ENCODE measurements at places on chromosomes 6 and 20. TPM values are rescaled to one million over a fixed set of nuclear protein-coding genes. Genes with fewer than 3 reads are reported as not detected.

Gene BTN2A1
- total RNA-seq = 8.1 TPM

Gene CABLES2
- total RNA-seq = 2.0 TPM

Gene PSORS1C1
- 0.14 TPM for total RNA-seq

Gene TP53TG5
- 0.24 TPM for total RNA-seq

Gene CEP57L1
- total RNA-seq = 22.2 TPM

Gene COL20A1
- total RNA-seq = 0.05 TPM

Gene ZFP57
- 0.09 TPM for total RNA-seq

Gene KDM1B
- 14.1 TPM for total RNA-seq

Gene HLA-DRB1
- total RNA-seq = 501 TPM

Gene C6orf163
- 1.7 TPM for total RNA-seq

GRCh38 chr20:38248133-38248532 is 12.4 kb downstream of the KIAA1755 start:
- DNase-seq = no peak

- peak; percentile 30 for DNase-seq
Observed at GRCh38 chr20:33291830-33292355, 8.9 kb downstream of the BPIFB1 start.

GRCh38 chr20:26207237-26207966 is 510.7 kb upstream of the ZNF337 start:
- no peak for DNase-seq

GRCh38 chr6:1118287-1118647 is 193.6 kb upstream of the FOXQ1 start:
- DNase-seq = no peak

DNA sequence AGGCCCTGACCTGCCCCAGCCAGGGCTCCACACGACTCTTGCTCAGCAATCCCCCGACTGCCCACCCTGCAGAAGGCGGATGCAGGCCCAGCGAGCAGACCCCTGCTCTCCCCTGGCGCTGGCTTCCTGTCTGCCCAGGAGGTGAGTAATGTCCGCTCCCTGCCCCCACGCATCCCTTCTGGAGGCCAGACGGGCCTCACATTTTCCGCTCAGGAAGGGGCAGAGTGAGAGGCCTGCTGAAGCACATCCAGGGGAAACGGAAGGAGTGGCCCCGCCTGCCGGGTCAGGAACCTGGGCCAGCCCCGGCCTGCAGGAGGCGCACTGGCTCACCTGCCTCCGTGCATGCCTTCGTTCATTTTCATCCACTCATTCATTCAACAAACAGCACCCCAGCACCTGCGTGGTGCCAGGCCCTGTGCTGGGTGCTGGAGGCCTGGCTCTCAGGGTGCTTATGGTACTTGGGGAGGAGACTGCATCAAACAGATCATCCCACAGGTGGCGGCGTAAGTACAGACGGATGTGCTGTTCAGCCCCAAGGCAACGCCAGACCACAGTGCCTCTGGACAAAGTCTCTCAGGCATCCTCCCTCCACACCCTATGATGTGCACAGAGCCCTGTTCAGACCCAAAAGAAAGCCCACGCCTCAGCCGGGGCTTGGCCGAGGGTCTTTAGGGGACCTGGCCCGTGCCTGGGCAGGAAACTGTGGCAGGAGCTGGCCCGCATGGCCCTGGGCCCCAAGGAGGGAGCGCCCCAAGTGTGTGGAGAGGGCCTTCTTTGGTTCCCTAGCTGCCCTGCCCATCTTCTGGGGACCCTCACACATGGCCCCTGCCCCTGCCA is 112.1 kb downstream of the ASXL1 start:
- DNase-seq = no peak

GRCh38 chr6:21752054-21752811 is 158.7 kb downstream of the SOX4 start:
- DNase-seq = no peak

DNA sequence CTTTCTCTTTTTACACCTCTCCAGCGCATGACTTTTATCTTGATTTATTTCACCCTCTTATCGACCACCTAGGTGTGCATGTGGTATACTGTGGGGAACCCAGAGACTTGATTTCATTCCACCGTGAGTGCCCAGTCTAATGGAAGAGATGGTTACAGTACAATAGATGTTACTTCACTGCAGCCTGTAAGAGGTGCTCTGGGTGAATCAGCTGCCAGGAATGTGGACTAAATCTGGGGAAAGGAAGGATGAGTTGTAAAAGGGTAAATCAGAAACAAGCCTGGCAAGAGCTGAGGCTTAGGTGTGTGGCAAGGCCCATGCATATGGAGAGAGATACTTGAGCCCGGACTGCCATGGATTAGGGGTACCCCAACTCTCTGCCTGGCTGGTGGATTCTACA is 7.4 kb downstream of the STK35 start:
- DNase-seq = no peak

DNA sequence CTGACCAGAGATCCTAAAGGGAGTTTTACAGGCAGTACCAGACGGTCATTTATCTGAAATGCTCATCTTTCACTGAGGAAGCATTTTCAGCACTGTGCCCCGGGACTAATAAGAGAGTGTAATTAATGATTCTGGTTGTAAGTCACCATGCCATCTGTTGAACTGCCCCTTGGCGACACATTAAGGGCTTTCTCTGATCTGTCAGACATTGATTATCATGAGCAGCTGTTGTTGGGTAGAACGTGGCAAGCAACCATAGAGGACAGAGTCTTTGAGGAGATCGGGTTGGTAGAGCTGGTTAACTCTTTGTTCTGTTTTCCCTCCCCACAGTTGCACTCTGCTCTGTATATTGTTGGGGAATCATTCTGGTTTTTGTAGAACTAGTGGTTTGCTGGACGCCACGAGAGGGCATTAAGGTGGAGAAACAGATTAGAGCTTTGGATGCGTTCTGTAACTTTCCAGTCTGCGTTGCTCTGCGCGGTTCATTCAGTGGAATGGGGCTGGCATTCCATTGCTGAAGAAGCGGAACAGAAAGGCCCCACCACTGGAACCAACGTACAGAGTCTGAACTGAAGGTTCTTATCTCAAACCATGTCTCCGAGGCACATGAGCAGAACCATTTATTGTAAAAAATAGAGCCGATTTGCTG is 34.3 kb downstream of the RPRD1B start:
- DNase-seq = no peak

DNA sequence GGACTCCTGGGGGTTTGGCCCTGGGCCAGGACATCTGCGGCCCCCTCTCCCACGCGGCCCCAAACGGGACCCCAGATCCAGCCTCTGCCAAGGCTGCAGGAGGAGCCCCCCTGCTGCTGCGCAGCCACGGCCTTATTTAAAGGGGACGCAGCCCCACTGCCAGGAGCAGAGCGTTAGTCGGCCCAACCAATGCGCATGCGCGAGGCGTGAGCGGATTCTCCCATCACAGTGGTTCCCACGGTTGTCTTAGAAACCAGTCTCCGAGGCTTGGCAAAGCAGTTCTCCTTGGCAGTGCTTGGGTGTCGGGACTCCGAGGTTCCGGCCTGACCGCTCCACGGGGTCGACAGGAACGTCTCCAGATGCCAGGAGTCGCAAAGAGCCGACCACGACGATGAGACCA is 288.3 kb upstream of the ZNF337 start:
- DNase-seq = peak; percentile 28

- no peak for DNase-seq
Observed at GRCh38 chr6:43393602-43394001, 24.2 kb upstream of the ZNF318 start.

DNA sequence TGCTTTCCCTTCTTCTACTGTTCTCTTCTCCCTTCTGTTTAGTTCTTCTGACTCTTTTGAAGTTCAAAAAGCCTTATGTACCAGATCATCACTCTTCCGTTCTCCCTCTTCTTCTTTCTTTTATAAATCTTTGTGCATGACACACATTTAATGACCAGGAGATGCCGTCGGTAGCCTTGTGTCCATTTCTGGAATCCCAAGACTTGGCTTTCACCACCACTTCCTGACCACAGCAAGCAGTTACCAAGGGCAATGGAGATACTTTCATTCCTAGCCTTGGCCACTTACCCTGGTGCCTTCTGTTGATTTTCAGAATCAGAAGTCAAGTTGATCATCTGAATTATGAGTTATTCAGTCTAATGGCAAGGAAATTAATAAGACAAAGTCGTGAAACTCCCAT is 268.5 kb upstream of the QKI start:
- DNase-seq = no peak

DNA sequence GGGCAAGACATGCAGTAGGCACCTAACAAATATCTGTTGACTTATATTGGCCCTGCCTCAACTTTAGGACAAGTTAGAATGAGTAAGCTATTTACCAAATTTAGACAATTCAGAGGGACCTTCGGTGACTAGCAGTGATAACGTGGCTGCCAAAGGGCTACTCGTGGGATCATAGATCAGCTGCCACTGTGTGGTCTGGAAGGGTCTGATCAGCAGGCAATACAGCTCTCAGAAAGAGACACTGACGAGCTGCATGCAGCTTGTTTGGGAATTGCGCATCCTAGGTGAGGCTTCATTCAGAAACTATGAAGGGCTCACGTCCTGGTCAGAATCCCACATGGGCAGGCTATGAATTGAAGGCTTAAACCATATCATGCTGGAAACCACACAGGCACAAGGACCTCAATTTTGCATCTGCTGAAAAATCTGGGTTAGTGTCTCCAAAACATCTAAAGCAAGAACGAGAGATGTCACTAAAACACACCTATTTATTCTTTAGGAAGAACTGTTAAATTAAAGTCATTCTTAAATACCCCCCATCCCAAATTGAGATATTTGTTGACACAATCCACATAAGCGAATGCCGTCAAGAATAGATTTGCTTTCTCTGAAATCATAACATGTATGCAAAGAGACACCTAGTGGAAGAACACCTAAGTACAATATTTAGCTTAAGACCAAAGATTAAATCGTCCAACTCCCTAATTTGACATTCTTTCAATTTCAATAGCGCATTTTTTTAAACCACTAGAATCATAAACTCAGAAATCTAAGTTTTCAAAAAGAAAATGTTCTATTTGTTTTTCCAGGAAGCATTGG is 79.6 kb downstream of the IPCEF1 start:
- DNase-seq = peak; percentile 41

DNA sequence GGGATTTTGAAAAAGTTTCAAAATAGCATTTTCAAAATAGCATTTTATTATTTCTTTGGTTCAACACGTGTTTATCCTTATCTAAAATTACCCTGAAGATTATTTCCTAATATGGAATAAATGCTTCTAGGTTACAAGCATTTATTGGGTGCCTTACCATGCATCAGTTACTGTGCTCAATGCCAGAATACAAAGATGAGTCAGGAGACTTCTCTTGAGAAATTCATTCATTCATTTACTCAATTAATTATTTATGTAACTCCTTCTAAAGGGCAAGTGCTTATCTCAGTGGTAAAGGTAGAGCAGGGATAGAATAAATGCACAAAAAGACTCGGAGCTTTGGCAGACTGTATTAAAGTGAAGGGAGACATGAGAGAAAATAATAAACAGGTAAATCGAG is 150.1 kb upstream of the PDE7B start:
- DNase-seq = no peak

DNA sequence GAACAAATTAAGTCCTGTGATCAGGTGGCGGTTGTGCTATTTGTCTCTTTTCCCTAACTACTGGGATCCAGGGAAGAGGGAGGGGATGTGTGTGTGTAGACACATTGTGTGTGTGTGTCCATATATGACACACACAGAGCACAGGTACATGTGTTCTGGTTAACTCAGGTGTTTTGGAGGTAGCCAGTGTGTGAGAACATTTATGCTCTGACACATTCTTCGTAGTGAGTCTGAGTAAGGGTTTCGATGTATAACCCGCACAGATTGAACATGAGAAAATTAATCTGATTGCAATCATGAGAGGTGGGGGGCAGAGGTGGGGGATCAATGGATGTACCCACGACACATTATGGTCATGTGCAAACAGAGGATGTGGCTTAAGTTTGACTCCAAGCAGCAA is 12.6 kb downstream of the ZC3H12D start:
- DNase-seq = no peak

GRCh38 chr6:160076009-160076408 is 45.6 kb upstream of the SLC22A1 start:
- no peak for DNase-seq

DNA sequence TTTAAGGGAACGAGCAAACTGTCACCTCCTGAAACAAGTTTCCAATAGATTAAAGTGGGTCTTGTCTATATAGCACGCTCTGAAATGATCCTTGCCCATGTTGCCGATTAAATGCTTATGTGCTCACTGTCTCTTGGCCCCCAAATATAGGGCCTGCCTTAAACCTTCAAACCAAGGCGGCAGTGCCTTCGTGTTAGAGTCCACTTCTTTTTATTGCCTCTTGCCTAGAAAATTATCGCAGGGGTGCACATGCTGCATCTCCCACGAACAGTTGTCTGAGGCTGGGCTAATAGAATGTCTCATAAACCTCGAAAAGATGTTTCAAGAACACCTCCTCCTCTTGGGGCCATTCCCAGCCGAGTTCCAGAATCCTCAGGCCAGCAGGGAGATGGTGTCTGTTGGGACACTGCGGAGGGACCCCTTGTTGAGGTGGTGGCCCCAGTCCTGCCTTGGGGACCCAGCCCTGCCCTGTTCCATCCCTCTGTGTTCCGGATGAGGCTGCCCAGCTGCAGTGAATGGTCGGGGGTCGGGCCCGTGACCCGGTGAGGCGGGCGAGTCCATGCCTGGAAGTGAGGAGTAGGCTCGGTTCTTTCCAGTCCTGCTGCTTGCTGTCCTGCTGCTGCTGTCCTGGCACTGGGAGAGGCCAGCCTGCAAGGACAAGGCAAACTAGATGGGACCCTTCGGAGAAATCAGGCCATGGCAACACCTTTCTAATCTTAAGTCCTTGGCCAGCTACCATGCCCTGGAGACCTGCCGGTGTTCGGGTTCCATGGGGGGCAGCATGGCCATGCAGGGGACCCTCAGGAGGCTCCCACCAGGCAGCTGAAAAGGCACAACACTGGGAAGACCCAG is 34.7 kb upstream of the SLCO4A1 start:
- DNase-seq = no peak

GRCh38 chr20:63895202-63895951 is 451 bp downstream of the DNAJC5 start:
- DNase-seq = no peak

- no peak for DNase-seq
Observed at GRCh38 chr6:35028781-35029769, 112.1 kb downstream of the TCP11 start.

GRCh38 chr6:835476-836160 is 142.7 kb upstream of the EXOC2 start:
- DNase-seq = no peak

DNA sequence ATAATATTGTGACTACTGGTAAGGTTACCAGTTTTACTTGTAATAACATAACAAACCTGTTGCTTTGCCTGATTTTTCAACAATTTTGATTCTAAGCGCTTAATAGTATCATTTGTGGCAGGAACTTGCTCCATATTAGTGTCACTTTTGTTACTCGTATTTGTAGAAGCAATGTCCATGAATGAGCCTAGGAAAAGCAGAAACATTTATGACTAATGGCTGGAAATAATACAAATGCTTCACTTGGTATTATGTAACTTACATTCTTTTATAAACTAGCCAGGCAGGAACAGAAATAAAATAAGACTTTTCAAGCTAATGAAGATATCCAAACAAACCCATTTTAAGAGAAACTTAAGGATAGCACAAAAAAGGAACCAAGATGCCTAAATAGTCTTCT is 38.9 kb downstream of the MAP3K7 start:
- no peak for DNase-seq

All from thymus (tissue), 14 donors.